NCI-H510A treated with DMSO at 0.1 percent for 48 hours (cell line): ENCODE measurements at places on chromosomes 7 and 10.

DNA sequence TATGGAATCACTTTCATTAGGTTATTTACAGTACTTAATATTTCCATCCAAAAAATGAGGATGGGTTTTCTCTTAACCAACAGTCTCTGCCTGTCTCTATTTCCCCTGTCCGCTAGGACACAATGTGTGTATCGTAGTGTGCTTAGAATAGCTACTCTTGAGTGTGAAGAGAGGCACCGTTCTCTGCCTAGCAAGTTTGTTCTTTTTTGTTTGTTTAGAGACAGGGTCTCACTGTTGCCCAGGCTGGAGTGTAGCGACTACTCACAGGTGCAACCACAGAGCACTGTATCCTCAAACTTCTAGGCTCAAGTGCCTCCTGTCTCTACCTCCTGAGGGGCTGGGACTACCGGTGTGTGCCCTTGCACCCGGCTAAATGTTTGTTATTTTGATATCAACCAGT lies 121.9 kb downstream of the ANK3 start:
- DNase-seq, result peak; percentile 43

GRCh38 chr10:31760674-31761081 lies 168.0 kb downstream of the ARHGAP12 start:
- no peak for DNase-seq

DNA sequence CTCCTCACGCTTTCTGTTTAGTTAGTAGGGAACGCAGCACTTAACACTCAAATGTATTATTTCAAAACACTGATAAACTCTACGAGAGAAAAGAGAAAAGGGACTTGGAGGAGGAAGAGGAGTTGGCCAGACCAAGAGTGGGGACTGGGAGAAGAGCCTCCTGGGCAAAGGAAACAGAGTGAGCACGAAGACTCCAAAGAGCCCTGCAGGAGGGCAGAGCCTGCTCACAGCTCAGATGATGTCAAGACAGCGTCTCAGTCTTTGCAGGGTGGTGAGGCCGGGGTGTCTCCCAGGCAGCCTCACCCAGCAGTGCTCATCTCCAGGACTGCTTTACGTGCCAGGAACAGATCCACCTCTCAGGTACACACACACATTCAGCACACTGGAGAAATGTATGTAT lies 41.2 kb downstream of the CYTH3 start:
- no peak for DNase-seq

GRCh38 chr10:116316503-116316902 lies 7.7 kb upstream of the CCDC172 start:
- no peak for DNase-seq

DNA sequence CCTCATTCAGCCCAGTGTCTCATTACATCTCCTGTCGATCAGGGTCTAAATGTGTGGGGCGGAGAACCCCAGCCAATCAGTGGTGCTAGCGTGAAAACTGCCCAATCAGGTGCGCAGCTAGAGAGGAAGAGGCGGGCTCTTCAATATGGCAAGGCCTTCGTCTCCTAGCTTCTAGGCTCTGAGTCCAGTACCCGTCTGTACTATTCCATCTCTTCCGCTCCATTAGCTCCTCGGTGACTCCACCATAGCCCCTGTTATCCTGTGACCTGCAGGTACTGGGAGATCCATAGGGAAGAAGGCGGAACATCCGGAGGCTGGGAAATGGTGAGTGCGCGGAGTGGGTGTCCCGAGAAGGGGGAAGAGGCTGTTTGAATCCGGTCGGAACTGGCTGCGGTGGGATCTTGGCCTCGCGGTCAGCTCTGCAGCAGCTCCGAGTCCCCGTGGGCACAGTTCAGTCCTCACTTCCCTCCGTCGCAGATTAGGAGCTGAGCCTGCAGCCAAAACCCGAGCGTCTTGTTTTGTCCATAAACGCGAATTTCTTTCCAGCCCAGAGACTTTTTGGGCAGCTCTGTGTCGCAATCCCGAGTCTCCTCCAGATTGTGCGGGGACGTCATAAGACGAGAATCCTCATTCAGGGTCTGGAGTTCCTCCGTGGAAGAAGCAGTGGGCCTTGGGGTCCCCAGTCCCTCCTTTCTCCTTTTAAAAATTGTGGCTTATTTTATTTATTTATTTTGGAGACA lies at the start of gene ZNF727:
Gene ZNF727, plus strand, starts transcription at position 134 of the 740 bp plus-strand sequence. Its CDS starts 188 bp downstream, at position 322.
- DNase-seq, result peak; percentile 14

- no peak for DNase-seq
Measured at GRCh38 chr7:84336766-84337165, 142.2 kb upstream of the SEMA3A start.

GRCh38 chr10:52056291-52056690 lies 257.8 kb upstream of the DKK1 start:
- no peak for DNase-seq

GRCh38 chr10:73850863-73851461 lies 23.4 kb downstream of the CAMK2G start:
- DNase-seq, result no peak

GRCh38 chr10:92880233-92880861 lies 32.0 kb downstream of the EXOC6 start:
- DNase-seq, result peak; percentile 60

DNA sequence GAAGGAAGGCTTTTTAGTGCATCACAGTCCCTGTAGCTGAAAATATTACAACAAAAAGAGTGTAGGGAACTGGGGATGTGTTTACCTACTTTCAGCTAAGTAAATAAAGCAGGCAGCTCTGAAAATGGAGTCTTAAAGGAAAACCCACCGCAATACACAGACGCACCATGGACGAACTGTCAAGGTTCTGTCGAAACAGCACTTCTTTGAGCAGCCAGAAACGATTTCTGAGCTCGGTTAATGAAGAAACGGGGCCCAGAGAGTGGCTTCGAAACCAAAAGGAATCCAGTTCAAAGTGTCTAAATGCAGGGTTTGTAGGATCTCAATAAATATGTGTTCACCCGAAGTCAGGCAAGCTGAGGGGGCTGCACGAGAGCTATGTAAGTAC lies 275.4 kb upstream of the NEBL start:
- DNase-seq, result peak; percentile 80

DNA sequence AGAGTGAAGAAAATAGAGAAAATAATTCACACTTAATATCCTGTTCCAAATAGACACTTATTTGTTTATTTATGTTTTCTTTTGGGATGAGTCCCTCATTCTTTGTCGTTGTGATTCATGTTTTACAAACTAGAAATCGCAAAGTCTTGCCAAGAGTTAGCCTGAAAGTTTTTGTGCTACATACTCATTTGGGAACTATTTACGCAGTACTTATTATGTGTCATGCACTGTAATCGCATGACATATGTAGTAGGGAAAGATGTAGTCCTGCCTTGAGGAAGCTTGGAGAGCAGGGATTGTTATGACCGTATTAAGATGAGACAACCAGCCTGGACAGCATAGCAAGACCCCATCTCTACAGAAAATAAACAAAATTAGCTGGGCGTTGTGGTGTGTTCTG lies 189.3 kb downstream of the ABCA13 start:
- DNase-seq, result no peak

DNA sequence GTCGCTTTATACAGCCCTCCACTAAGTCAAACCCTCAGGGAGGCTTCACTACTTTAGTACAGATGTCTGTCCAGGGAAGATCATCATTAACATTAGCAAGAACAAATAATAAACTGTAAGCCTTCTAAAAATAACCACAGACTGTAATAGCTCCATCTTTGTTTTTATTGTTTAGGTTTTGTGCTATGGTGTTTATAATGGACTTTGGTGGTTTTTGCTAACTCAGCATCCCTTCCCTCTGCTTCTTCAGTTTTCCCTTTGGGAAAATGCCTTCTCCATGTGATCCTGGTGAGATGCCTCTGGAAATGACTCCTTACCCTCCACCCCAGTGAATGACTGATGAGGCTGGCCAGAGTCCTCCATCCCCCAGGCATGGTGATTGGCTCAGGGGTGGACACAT lies 131.3 kb downstream of the ICA1 start:
- DNase-seq, result no peak

- DNase-seq, result no peak
Measured at GRCh38 chr7:37833818-37834146, 14.6 kb upstream of the NME8 start.

DNA sequence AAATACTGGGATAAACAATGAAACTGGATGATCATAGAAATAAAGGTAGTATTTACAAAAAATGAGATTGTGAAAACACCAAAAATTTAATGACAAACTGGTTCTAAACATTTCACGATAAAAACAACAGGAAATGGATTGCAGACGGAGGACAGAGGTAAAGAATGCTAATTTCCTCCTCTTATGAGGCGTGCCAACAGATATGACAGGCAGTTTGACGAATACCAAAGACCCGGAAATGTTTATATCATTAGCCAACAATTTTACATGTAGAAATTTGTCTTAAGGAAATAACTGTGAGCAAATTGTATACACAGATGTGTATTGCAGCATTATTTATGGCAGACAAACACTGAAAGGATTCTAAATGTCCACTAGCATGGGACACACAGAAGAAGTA lies 162.0 kb upstream of the MGMT start:
- no peak for DNase-seq

DNA sequence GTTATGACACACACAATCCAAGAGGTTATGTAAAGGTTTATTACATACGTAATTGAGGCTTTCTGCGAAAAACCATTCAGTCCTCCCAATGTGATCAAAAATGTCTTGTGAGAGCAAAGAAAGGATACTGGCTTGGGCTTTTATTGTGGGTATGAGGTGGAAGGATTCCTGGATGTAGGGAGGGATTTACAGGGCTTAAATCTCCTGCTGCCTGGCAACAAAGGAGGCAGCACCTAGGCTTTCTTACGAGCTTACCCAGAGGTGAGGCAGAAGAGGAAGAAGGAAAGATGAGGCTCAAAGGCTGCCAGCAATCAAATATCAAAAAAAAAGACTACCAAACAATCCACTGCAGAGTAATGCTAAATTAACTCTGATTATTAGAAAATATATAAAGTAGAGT lies 1149.5 kb upstream of the POT1 start:
- no peak for DNase-seq

DNA sequence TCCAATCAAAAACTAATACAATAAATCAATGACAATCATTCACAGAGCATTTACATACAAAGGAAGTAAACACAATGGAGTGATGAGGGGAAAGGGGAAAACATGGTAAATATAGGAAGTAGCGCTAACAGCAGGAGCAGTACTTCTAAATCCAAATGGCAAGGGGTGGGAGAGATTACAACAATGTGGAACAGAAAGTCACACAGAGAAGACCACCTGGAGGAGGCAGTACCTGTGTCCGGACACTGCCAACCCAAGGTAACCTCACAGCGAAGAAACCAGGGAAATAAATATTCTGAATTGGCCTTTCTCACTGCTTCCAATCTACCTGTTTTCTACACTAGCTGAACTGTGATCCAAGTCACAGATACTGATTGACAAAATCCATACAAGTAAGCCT lies 58.2 kb downstream of the ABI1 start:
- DNase-seq, result no peak

- DNase-seq, result no peak
Measured at GRCh38 chr10:123913688-123914268, 22.2 kb upstream of the CPXM2 start.

- no peak for DNase-seq
Measured at GRCh38 chr7:122845286-122845685, 41.0 kb downstream of the CADPS2 start.

GRCh38 chr10:20110125-20111100 lies 294.2 kb downstream of the PLXDC2 start:
- DNase-seq, result no peak

GRCh38 chr7:123643495-123644441 lies 11.9 kb upstream of the LMOD2 start:
- DNase-seq, result peak; percentile 54

GRCh38 chr7:116011584-116011983 lies 19.0 kb downstream of the TFEC start:
- no peak for DNase-seq

GRCh38 chr10:114402233-114402632 lies 2.1 kb downstream of the AFAP1L2 start:
- DNase-seq, result no peak

DNA sequence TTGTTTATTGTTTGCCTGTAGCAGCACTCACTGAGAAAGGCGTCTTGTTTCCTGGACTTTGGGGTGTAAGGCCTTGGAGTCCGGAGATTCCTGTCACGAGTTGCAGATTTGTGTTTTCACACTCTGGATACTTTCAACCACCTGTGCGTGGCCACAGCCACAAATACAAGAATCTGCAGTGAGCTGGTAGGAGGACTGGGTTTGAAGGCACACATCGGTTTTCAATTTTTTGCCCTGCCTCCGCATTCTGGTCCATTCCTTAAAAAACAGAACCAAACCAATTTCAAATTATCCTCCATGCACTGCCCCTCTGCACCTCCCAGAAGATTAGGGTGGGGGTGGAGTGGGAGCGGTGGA lies 619 bp downstream of the EXOC4 start:
- DNase-seq, result no peak

GRCh38 chr10:17675638-17676037 lies 31.7 kb downstream of the STAM start:
- no peak for DNase-seq

GRCh38 chr7:100091411-100092181 lies 2.8 kb downstream of the COPS6 start:
- DNase-seq, result no peak

DNA sequence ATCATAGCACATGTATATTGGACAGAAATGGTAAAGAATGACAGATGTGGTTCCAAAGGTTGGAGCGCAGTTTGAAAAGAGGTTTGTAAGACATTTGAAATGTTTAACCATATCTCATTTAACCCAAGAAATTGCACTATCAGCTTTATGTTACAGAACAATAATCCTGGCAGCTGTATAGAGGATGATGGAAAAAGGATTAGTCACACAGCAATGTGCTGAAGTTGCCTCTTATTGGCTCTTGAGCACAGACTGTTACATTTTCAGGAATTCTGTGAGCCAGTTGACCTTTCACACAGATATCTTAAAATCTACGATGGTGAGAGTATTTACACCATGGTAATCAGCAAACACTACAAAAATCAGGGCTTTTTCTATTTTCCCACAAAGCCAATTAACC lies 3.9 kb downstream of the COG5 start:
- DNase-seq, result no peak

- no peak for DNase-seq
Measured at GRCh38 chr10:44659320-44659719, 251.8 kb upstream of the TMEM72 start.

DNA sequence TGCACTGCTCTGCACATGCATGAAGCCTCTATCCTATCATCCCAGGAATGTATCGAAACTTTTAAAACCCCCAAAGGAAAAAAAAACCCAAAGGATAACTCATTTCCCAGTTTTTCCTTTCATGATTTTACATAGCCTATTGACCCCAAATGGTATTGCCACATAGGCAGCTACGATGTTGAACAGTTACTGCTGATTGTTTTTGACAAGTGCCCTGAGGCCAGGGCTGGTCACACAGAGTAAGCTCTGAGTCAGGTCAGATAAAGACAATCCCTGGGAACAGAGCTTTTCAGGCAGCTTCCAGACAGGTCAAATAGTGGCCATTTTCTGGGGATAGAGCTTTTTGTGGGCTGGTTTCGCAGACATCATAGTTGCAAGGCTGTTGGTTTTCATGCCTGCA lies 52.1 kb downstream of the MYL10 start:
- no peak for DNase-seq

DNA sequence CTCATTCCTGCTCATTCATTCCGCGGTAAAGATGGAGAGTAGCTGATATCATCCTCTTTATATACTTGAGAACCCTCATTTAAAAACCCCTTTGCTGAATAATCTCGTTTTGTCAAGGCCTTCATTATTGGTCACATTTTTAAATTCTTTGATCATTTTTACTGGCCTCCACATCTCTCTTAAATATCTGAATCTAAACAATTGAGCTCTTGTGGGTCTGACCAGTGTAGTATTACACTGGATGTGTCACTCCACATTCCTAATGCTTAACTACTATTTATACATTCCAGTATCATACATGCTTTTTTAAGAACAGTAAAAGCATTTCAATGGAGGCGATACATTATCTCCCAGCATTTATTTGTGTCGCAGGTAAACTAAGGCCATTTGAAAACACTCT lies 12.6 kb upstream of the PRPS1L1 start:
- no peak for DNase-seq
